ENCODE measurements at places on chromosomes 7 and 10. TPM values are rescaled to one million over a fixed set of nuclear protein-coding genes. Genes with fewer than 3 reads are reported as not detected.

The IFIT1B gene
- not detected for total RNA-seq

The MYH16 gene
- not detected for total RNA-seq

The ANK3 gene
- total RNA-seq, result 126 TPM

DNA sequence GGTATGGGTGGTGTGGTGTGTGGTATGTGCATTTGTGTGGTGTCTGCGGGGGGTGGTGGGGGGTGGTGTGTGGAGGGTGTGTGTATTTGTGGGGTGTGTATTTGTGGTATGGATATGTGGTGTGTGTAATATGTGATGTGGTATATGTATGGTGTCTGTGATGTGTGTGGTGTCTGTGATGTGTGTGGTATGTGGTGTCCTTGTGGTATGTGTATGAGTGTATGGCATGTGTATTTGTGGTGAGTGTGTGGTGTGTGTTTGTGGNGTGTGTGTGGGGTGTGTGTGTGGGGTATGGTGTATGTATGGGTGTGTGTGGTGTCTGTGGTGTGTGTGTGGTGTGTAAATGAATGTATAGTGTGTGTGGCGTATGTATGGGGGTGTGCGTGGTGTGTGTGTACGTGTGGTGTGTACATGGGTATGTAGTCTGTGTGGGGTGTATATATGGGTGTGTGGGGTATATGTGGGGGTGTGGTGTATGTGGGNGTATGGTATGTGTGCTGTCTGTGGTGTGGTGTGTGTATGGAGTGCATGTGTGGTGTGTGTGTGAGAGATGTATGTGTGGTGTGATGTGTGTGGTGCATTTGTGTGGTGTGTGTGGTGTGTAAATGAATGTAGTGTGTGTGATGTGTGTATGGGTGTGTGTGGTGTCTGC is 27.1 kb upstream of the CHST15 start:
- no peaks in the 10 kb centered on the region for H3K36me3 ChIP-seq
- H3K27ac ChIP-seq, result no peak overlapping the region
- H3K4me1 ChIP-seq, result no peaks in the 10 kb centered on the region
- H3K27me3 ChIP-seq, result no peaks in the 10 kb centered on the region

DNA sequence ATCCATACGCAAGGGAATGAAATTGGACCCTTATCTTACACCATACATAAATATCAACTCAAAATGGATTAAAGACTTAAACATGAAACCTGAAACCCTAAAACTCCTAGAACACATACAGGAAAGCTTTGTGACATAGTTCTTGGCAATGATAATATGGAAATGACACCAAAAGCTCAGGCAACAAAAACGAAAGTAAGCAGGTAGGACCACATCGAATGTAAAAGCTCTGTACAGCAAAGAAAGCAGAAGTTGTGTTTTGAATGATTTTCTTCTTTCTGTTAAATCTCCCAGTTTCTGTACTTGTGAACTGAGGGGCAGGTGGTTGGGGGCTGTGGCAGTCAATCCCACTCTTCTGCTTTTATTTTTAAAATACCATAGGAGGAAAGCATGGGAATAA is 368.4 kb upstream of the PODXL start:
- H3K4me3 ChIP-seq, result no peak overlapping the region
- DNase-seq, result no peak
- H3K27me3 ChIP-seq, result no peaks in the 10 kb centered on the region
- H3K36me3 ChIP-seq, result no peaks in the 10 kb centered on the region

DNA sequence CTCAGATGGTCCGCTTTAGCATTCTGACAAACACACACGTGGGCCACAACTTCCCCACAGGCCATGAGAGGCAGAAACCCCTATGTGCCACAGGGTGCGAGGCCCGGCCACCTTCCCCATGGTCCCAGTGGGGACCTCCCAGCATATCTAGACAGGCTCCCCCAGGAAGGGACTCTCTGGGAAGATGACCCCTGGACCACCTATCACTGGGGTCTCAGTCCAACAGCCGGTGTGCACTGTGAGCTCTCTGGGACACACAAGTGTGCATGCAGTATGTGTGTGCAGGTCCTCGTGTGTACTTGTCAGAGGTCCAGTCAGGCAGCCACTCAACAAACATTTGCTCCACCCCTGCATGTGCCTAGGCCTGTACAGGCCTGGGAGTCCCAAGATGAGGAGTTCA is 18.7 kb downstream of the GRID1 start:
- no peaks in the 10 kb centered on the region for H3K27me3 ChIP-seq
- H3K4me3 ChIP-seq, result no peak overlapping the region
- no peaks in the 10 kb centered on the region for H3K4me1 ChIP-seq
- no peak for DNase-seq

- no peaks in the 10 kb centered on the region for H3K27me3 ChIP-seq
- H3K4me1 ChIP-seq, result peaks cover 9% of the 10 kb centered on the region
- no peak overlapping the region for H3K27ac ChIP-seq
- peaks cover 40% of the 10 kb centered on the region for H3K36me3 ChIP-seq
- DNase-seq, result no peak
Measured at GRCh38 chr10:133279326-133280226, 2.9 kb upstream of the ADAM8 start.

- DNase-seq, result no peak
- H3K4me3 ChIP-seq, result peak within 1 kb of the TSS; percentile 97
- H3K36me3 ChIP-seq, result no peaks in the 10 kb centered on the region
- no peaks in the 10 kb centered on the region for H3K27me3 ChIP-seq
- H3K4me1 ChIP-seq, result peaks cover 25% of the 10 kb centered on the region
- H3K27ac ChIP-seq, result peak within 1 kb of the TSS; percentile 58
Measured at GRCh38 chr10:133379152-133379800, at the start of gene PAOX. Gene PAOX, plus strand, starts transcription at chr10:133379262. Its CDS starts 55 bp downstream, at chr10:133379317.

- H3K4me1 ChIP-seq, result no peaks in the 10 kb centered on the region
- no peak for DNase-seq
- no peaks in the 10 kb centered on the region for H3K27me3 ChIP-seq
- H3K36me3 ChIP-seq, result no peaks in the 10 kb centered on the region
- no peak overlapping the region for H3K27ac ChIP-seq
Measured at GRCh38 chr7:36906956-36907635, 182.8 kb upstream of the AOAH start.

DNA sequence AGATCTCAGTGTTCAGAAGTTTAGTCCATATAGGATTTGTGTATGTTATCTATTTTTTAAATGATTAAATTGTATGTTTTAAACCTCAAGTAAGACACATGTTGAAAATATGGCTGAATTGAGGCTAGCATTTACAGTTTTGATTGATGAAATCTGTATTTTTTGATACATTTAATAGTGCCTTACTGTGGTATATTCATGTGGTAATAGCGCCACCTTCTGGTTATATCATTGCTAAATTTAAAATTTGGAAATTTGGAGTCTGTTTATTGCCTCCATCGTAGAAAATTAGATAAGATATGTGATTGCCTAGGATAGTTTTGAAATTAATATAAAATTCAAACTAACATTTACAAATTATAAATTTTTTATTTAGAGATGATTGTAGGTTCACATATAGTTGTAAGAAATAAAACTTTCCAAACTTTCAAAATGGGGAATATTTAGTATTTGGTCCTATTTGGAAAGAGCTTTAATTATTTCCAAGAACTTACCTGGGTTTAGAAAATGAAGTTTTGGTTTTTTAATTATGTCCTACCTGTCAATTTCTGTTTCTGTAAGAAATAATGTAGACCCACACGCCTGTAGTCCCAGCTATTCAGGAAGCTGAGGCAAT is 19.1 kb upstream of the ARMS2 start:
- H3K4me1 ChIP-seq, result no peaks in the 10 kb centered on the region
- no peaks in the 10 kb centered on the region for H3K27me3 ChIP-seq
- no peak overlapping the region for H3K4me3 ChIP-seq

GRCh38 chr10:93277360-93277759 is 203.7 kb downstream of the CYP26A1 start:
- no peaks in the 10 kb centered on the region for H3K36me3 ChIP-seq
- no peak for DNase-seq
- H3K4me1 ChIP-seq, result no peaks in the 10 kb centered on the region
- no peak overlapping the region for H3K27ac ChIP-seq

DNA sequence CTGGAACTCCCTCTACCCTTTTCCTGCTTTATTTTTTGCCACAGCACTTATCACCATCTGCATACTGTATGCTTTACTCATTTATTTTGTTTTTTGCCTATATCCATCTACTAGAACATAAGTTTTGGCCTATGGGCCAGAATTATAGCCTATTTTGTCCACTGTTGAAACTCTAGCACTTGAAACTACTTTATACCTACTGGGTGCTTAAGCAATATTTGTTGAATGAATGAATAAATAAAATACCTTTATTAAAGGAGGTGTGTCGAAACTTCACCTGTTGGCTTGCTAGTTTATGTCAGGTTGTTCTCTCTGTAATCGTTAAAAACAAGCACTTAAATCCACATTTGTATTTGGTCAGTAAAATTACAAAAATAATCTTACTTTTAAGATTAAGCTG is 53.3 kb downstream of the MTERF1 start:
- no peaks in the 10 kb centered on the region for H3K36me3 ChIP-seq
- H3K4me3 ChIP-seq, result no peak overlapping the region
- H3K27ac ChIP-seq, result no peak overlapping the region

GRCh38 chr10:48598936-48599829 is 5.7 kb downstream of the ARHGAP22 start:
- no peaks in the 10 kb centered on the region for H3K36me3 ChIP-seq
- no peak for DNase-seq
- no peak overlapping the region for H3K4me3 ChIP-seq
- H3K4me1 ChIP-seq, result no peaks in the 10 kb centered on the region
- no peaks in the 10 kb centered on the region for H3K27me3 ChIP-seq

GRCh38 chr10:121713486-121713885 is 115.2 kb upstream of the FGFR2 start:
- no peaks in the 10 kb centered on the region for H3K36me3 ChIP-seq
- DNase-seq, result no peak
- H3K4me1 ChIP-seq, result no peaks in the 10 kb centered on the region
- H3K27ac ChIP-seq, result no peak overlapping the region
